ENCODE measurements at places on chromosomes 5 and 9.

DNA sequence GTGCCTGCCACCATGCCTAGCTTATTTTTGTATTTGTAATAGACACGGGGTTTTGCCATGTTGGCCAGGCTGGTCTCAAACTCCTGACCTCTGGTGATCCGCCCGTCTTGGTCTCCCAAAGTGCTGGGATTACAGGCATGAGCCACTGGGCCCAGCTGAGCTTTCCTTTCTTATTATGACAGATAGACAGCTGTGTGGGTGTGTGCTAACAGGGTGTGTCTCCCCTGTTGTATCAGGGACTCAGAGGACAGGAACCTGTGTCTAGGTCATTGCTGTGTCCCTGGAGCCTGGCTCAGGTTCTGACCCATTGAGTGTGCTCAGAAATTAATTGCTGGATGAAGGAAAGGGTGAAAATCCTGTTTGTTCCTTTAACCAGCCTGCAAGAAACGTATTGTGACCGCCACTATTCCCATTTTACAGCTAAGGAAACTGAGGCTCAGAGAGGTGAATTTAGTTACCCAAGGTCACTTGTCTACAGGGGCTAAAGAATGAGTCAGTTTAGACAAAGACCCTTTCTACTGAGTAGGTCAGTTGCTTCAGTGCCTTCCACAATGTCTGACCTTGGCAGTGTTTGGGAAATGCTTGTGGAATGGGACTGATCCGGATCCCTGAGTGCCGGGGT lies 16.8 kb downstream of the NCS1 start:
- no peak for DNase-seq

- DNase-seq, result peak; percentile 35
These were observed 1.1 kb downstream of the CRAT start for GRCh38 chr9:129109537-129109903.

DNA sequence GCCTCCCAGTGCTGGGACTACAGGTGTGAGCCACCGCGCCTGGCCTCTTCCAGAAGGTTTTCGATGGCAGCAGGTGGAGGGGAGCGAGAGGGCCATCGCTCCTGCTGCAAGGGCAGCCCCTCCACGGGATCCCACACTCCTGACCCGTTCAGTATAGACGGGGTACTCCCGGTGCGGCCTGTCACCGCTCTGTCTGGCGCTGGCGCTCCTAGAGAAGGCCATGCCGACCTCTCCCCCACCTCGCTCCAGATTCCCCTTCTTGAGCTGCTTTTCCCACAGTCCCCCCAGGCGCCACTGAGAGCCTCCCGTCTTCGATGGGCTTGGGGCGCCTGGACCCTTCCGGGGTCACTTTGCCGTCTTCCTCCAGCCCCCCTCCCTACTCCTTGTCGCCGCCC lies 4.3 kb upstream of the SQSTM1 start:
- DNase-seq, result no peak

DNA sequence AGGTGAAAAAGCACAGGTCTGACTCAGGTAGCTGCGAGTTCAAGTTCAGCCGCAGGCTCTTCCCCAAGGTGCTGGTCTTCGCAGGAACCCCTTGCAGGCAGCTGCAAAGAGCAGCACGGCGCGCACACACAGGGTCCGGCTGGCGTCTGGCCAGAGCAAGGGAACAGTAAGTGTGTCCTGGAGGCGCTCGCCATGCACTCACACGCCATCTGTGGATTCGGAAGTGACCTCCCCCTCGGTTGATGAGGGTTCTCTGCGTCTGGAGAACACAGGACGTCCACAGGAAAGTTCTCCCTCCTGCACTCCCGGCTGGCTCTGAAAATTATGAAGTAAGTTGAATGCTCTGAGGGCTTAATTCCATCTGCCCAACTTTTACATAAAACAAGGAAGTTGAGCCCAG lies 14.0 kb upstream of the EGFL7 start:
- no peak for DNase-seq

- no peak for DNase-seq
These were observed 149.5 kb downstream of the BAAT start for GRCh38 chr9:101235105-101235866.

GRCh38 chr9:106587042-106587441 lies 275.9 kb upstream of the ZNF462 start:
- DNase-seq, result no peak

GRCh38 chr5:69035665-69036064 lies 58.1 kb upstream of the SLC30A5 start:
- DNase-seq, result no peak

- DNase-seq, result no peak
These were observed 512.9 kb downstream of the EFNA5 start for GRCh38 chr5:107157809-107158208.

GRCh38 chr5:170353011-170353761 lies 36.0 kb downstream of the KCNMB1 start:
- no peak for DNase-seq

- DNase-seq, result no peak
These were observed 25.1 kb upstream of the LPAR1 start for GRCh38 chr9:111063332-111063731.

DNA sequence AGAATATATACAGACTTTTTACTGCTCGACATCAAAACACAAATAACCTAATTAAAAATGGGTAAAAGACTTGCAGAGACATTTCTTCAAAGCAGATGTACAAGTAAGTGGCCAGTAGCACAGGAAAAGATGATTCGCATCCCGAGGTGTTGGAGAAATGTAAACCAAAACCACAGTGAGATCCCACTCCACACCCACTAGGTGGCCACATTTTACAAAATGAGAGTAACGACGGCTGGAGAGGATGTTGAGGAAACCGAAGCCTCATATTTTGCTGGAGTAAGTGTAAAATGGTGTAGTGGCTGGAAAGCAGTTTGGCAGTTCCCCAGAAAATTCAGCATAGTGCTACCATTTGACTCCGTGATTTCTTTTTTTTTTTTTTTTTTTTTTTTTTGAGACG lies 21.3 kb upstream of the GBGT1 start:
- peak; percentile 65 for DNase-seq

- no peak for DNase-seq
These were observed 16.1 kb upstream of the ZNF462 start for GRCh38 chr9:106846857-106847256.

DNA sequence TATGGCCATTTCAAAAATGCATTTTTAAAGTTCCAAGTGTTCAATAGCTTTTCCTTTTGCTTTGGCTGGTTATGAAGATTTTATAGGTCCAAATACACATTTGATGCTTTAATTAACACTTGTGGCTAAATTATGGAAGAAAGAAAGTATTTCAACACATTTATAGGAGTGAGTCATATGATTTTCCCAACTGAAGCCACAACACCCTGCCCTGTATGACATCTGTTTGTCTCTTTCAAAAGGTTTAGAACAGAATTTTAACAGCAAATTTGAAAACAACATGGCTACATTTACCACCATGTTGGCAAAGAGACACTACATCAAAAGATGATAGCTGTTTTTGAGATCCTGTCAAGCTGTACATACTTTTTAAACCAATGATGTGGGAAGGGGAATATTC lies 99.4 kb downstream of the TMEM174 start:
- DNase-seq, result no peak

DNA sequence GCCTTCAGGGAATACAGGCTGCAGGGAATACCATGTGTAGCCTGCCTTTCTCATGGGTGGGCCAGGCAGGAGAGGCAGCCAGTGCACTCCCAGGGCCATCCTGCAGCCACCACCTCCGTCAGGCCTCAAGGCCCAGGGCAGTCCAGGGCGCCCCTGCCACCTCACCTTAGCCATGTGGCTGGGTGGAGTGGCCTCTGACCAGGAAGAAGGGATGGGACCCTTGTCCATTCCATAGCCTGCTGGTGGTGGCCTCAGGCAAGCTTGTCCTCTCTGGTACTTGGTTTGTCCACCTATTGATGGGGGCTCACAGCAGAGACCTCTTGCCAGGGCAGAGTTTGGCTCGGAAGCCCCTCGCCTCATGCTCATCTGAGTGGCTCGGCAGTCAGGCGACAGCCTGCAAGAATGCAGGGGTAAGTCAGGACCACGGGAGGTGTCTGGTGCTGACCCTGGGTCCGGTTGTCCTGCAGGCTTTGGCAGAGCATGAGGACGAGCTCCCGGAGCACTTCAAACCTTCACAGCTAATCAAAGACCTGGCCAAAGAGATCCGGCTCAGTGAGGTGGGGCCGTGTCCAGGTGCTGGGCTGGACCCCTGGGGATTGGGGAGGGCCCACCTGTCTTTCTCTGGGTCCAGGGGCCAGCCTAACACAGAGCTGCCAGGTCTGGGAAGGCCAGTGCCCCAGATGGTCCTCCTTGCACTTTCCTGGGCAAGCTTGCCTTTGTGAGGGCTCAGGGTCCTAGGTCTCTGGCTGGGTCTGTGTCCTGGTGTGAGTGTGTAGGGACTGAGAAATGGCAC lies 82.9 kb downstream of the PHF2 start:
- DNase-seq, result no peak

GRCh38 chr5:3186736-3187405 lies 408.8 kb upstream of the IRX1 start:
- no peak for DNase-seq

DNA sequence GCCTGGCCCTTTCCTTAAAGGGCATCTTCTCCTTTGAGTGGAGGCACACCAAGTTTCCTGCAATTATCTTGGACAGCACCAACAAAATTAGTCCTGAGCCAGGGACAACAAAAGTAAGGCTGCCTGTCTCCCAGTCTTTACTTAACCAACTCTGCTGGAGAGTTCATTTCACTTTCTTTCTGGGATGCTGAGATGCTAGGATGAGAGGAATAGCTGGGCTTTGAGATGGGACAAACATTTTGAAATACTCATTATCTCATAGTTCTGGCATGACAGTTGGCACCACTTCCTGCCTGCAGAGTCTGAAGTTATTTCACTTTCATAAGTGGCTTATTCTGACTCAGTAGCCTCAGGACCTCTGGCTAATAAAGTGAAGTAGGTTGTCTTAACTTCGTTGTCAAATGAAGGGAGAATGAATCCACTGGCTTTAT lies 157.0 kb downstream of the C9orf152 start:
- DNase-seq, result peak; percentile 87

DNA sequence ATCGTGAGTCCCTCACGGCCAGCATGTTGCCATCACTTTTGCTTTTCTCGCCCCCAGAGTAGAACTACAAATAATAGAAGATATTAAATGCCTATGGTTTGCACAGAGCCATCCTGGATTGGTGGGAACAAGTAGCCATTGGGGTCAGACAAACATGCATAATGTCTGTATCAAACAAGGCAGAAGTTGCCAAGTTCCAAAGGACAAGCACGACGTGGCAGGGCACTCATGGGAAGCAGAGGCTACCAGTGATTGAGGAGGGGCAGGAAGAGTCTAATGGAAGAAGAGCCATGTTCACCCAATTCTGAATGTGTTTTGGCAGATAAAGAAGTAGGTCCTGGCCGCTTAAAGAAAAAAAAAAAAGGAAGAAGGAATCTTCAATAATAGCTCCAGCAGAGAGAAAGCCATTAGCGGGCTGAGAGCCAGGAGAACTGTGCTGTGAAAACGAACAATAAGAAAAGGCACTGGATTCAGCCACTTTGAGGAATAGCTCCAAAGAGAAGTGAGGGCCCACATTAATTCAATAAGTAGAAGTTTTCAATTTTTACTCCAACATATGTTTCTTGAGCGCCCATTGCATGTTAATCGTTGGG lies 153.7 kb upstream of the ADCY2 start:
- DNase-seq, result no peak

- DNase-seq, result no peak
These were observed 41.5 kb downstream of the ANKRD55 start for GRCh38 chr5:56191656-56192055.

- no peak for DNase-seq
These were observed 488.4 kb downstream of the SEMA5A start for GRCh38 chr5:9057406-9058000.

DNA sequence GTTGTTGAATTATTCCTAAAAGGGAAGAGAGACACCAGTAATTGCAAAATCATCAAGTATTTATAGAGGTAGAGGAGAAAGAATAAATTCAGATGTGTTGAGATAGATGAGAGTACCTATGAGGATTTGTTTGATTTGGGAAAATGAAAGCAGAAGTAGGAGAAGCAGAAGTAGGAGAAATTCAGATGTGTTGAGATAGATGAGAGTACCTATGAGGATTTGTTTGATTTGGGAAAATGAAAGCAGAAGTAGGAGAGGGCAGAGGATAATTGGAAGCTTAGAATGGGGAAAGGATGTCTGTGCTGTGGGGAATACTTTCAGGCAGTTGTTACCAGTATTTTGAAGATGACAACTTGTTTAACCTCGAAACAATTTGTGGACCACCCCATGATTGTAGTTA lies 35.1 kb upstream of the ZCCHC7 start:
- DNase-seq, result no peak

DNA sequence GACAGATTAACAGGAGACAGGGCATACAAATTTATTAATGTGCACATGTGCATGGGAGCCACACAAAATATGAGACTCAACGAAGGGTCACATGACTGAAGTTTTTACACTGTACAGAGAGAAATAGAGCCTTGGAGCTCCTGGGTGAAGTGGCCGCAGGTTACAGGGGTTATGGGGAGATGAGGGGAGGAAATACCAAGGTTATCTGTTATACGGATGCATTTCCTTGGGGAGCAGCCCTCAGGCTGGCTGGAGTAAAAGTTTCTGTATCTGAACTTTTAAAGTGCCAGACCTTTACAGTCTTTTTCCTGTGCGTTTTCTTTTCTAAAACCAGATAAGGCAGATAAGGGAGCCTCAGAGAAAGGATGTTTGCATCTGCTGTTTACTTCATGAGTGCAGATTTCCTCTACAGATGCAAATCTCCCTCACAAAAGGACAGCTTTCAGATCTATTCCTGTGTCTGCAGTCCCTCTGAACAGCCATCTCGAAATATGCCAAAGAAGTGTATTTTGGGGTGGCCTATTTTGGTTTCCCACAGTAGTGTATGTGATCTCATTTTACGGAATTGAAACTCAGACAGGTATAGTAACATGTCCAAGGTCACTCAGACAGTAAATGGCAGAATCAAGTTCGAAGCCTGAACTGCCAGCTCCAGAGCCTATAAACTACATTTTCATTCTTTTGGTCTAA lies 139.3 kb upstream of the FBXL17 start:
- DNase-seq, result no peak

DNA sequence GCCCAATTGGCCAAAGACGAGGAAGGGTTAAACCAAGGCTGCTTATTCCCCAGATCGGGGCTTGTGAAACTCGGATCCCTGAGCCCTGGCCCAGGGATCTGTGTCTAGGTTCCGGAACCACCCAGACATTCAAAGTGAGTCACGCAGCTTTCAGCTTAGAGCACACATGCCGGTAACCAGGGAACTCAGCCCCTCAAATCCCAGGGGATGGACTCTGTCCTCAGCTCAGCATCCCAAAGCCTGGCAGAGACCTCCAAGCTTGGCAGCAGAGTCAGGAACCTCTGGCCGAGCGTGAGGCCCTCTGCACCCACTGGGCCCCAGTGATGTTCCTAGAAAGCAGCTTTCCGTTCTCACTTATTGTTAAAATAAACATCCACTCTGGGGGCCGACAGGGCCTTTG lies 5.1 kb downstream of the PNPLA7 start:
- no peak for DNase-seq

- DNase-seq, result no peak
These were observed 11.5 kb downstream of the SMIM3 start for GRCh38 chr5:150789943-150790611.

- DNase-seq, result no peak
These were observed 37.0 kb upstream of the POU4F3 start for GRCh38 chr5:146301626-146302025.

Measured in CD4-positive, CD25-positive, alpha-beta regulatory T cell (primary cell).